NCI-H2081 (cell line): ENCODE measurements at places on chromosomes 3 and 15.

DNA sequence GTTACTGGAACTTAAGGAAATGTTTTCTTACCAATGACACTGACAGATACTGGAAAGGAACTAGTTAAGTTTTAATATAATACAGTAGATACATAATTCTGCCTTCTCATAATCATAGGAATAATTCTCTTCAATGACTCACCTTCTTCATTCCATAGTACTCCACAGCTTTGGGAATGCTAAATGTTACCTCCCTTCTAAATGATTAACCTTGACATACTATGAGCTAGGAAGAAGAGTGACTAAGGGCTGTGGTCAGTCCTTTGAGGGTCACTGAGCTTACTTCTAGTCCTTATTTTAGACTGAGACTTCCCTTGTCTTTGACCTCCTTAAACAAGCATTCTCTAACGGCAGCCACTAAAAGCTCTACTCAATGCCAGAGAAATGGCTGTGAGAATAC, 69.6 kb upstream of the PPIB start:
- no peak for DNase-seq

DNA sequence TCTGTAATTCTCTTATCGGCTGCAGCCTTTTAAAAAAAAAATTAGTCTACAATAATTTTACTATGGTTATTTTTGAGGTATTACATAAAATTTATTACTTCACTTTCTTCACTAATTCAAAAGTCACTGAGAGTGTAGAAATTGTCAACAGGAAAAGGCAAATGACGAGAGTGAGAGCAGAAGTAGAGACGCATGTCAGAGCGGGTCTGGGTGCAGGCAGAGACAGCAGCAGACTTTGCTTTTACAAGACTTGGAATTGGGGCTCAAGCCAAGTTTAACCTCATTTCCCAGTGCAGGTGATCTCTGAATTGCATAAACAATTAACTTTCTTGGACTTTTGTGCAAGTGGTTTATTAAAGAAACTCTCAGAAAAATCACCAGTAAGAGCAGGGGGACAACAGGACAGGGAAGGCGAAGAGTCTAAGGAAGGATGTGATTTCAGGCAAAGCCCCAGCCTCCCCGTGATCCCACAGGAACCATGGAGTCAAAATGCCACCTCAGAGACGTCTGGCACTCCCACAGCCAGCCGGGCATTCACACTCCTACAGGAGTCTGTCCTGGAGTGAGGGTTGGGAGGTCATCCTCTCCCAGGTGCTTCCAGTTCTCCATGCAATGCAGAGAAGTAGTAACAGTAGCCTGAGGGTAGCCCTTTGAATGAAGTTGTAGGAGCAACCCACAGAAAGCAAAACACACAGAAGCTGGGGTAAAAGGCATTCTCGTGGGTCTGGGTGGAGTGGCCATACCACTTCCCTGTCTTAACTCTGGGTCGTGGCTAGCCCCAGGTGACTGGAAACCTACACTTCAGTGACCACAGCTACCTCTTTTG, 274.0 kb upstream of the TGFBR2 start:
- DNase-seq: no peak

GRCh38 chr3:100871306-100871705, 121.9 kb downstream of the ABI3BP start:
- no peak for DNase-seq

GRCh38 chr3:29144807-29145206, 136.1 kb upstream of the RBMS3 start:
- DNase-seq: no peak

- DNase-seq: no peak
These were observed 342.8 kb upstream of the IL12A start for GRCh38 chr3:159645874-159646273.

- DNase-seq: no peak
These were observed 55.0 kb upstream of the ABHD10 start for GRCh38 chr3:111923806-111924205.

DNA sequence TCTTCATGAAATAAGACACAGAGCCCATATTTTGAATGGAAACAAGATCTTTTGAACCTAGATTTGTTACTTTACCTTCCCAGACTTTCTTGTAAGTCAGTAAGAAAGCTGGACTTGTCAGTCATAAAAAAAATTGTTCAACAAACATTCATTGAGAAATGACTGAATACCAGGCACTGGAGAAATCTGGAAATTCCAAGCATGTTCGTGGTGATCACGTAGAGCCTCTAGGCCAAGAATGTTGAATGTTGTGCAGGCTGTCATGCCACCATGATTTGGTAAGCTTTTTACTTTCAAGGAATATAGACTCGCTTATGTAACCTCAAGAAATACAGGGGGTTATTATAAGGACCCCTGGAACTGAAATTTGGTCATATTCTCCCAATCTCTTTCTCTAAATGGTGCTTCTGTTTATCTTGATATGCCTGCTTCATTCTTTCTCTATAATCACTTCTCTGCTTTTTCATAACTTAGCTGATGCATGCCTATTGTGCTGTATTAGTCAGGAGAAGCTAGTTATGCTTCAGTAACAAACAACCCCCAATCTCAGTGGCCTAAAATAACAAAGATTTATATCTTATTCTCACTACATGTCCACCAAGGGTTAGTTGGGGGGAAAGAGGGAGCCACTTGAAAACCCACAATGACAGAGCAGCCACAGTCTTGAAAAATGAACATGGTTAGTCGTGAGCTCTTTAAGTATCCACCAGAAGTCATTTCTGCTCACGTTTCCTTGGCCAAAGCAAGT, 3.4 kb upstream of the TPM1 start:
- DNase-seq: no peak

- DNase-seq: peak; percentile 21
These were observed 164.1 kb downstream of the STXBP5L start for GRCh38 chr3:121072133-121072532.
